Activated T-cell treated with anti-CD3 and anti-CD28 coated beads, Interleukin-2, amount 50 U/mL, for 1 hour (primary cell): ENCODE measurements at places on chromosomes 16 and 17.

DNA sequence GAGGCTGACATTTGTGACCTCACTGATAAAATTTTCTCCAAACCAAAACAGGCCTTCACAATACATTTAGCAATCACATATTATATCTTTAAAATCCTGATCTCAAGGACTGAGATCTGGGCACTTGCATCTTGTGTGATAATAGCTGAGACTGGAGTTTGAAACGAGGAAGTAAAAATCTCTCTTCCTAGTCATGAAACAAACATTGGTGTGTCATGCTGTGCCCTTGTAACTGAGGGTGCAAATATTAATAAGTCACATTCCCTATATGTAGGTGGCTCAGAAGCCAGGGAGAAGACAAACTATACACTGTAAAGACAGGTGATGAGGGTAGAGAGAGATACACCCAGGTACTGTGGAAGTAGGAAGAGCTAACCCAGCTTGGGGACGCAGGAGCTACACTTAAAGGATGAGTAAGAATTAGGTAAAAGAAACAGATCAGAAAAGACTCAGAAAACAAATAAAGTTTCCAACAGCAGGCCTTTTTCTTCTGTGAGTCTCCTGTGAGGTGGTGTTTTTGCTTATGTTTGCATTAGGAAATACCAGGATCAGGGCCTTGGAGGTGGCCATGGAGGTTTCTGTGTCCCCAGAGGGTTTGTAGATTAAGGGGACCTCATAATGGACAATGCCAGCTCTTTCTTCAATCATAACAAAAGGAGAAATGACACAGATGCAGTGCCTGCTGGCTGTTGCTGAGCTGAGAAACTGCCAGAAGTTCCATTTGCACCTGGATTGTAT is 335.7 kb downstream of the GRIN2A start:
- DNase-seq, result no peak

DNA sequence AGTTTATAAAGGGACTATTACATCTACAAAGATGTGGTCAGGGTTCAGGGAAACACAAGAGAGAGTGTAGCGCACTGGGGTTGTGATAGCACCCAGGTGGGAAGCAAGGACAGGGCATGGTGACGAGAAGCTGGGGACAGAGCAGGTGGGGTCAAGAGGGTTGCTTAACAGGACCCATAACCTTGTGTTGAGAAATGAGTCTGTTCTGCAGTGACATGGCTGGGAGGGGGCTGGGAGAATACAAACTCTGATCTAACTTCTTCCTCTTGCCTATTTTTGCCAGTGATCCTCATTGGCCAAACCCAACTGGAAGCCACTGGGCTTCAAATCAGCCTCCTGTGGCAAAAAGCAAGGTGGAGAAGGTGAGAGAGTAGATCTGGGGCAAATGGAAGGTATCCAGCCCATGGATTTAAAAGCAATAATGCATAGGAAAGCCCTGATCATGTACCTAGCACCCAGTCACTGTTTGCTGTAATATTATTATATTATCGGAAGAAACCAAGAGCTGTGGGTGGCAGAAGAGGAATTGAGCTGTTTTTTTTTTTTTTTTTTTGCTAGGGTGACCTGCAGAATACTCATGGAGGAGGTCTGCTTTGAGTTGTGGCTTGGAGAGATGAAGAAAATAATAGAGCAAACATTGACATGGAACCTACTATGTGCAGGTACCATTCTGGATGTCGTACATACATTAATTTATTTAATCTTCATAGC is 76.9 kb upstream of the ZFHX3 start:
- DNase-seq, result no peak

DNA sequence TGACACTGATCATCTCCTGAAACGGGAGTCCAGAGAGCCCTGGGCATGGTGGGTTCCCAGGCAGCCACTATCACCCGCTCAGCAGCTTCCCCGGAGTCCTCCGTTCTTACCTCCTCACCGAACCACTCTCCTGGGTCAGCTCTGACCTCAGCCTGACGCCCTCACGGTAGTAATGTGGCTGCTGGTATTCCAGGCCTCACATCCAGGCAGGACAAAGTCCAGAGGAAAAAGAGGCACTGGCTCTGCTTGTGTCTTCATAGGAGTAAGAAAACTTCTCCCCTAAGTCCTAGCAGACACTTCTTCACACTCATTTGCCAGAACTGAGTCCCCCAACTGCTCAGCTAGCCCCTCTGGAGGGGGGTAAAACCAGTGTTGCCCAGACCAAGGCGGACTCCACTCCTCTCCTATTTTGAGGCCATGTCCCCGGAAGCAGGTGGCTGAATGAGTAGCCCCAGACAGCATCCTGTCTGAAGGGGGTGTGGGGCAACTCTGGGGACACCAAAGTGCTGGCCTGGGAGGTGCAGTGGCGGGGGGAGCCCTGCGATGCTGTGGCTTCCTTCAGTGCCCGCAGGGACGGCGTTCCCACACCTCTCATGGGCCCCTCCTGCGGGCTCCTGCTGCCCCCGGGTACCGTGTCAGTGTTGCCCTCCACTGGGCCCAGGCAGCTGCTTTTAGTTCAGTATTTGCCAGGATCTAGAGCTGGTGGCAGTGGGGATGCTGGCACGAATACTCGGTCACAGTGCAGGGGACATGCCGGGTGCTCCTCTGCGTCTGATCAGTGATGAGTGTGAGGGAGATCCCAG is 5.4 kb downstream of the FSCN2 start:
- DNase-seq, result no peak

DNA sequence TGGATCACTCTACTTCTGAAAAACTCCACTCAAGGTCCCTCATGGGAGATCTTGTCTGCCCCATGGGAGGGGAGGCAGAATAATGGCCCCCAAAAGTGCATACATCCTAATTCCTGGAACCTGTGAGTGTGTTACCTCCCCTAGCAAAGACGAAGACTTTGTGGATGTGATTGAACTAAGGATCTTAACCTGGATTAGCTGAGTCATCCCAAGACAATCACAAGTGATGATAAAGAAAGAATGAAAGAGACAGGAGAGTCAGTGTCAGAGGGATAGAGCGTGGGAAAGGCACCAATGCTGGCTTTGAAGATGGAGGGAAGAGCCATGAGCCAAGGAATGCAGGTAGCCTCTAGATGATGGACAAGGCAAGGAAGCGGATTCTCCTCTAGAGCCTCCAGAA is 374.7 kb upstream of the DYNLRB2 start:
- DNase-seq, result no peak

- peak; percentile 13 for DNase-seq
Measured at GRCh38 chr16:89658221-89658879, 714 bp downstream of the SPATA33 start.

GRCh38 chr16:67963292-67963661 is 5.2 kb downstream of the SLC12A4 start:
- DNase-seq, result no peak

DNA sequence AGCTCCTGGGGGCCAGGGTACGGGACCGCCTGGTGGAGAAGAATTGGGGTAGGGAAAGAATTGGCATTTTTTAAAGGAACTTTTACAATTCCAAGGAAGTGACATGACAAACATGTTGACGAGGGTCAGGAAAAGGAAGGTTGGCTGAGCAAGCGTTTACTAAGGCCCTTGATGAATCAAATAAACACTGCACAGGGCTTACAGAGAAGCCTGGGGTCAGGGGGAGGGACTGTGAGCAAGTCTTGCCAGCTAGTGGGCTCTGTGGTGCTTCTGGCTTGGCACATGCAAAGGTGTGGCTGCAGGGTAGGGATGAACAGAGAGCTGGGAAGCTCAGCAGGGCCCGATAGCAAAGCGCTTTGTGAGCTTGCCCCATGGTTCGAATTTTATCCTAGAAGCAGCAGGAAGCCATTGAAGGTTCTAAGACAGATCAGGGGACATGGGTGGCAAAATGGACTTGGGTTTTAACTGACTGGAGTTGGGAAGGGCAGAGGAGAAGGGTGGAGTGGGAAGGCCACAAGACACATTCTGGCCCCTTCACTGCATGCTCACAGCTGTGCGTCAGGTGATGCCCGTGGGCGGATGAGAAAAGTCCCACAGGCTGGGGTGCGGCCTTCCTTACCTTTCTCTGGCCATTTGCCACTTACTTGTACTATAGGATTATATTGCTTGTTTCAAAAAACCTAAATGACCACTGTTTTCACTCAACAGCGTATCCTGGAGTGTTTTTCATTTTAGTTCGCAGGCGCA is 117.8 kb downstream of the SOCS1 start:
- no peak for DNase-seq

DNA sequence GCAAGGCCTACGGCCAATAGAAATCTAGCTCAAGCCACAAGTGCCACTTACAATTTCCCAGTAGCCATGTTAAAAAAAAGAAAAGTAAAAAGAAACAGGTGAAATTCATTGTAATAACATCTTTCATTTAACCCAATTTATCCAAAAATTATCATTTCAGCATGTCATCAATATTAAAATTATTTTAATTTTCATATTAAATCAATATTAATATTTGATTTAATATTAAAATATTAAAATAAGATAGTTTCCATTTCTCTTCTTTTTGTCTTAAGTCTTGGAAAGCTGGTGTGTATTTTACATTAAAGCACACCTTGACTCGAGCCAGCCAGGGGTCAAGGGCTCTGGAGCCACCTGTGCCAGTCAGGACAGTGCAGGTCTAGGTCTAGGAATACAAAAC is 12.7 kb upstream of the C16orf74 start:
- no peak for DNase-seq
